ENCODE measurements at places on chromosomes 4 and X.

- no peak for DNase-seq
Measured at GRCh38 chrX:123822965-123823364, 36.9 kb upstream of the XIAP start.

DNA sequence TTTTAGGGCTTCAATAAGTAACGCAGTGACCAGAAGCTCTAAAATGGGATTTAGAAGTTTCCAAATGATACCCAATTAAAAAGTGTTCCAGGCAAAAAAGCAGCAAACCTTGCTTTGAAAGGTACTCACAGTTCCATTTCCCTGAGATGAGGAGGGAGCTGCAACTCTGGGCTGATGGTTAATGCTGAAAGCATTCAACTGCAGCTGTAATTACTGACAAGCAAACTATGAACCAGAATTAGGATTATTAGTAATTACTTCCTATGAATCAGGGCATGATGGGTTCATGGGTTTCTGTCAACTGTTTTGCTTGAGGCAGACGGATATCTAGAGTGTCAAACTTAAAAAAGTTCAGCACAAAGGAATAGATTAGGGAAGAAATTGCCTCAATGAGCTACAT lies 357.4 kb downstream of the STIM2 start:
- no peak for DNase-seq

DNA sequence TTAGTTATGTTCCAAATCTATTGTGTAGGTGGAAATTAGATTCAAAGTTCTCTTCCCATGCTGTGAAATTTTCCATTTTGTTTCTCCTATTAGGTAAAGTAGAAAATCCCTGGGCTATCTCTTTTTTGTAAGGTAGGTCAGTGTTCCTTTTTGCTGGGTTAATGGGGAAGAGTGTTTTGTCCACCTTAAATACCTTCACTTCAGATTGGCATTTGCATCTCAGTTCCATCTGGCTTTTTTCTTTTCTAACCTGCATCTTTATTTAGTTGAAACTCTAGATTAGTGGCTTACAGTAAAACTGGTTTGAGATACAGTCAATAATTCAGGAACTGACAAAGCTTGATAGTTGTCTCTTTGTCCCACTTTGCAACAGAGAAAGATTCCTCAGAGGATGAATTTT lies 1115.8 kb downstream of the PDHA2 start:
- no peak for DNase-seq

- DNase-seq, result no peak
Measured at GRCh38 chrX:9614016-9614415, 149.2 kb downstream of the TBL1X start.

DNA sequence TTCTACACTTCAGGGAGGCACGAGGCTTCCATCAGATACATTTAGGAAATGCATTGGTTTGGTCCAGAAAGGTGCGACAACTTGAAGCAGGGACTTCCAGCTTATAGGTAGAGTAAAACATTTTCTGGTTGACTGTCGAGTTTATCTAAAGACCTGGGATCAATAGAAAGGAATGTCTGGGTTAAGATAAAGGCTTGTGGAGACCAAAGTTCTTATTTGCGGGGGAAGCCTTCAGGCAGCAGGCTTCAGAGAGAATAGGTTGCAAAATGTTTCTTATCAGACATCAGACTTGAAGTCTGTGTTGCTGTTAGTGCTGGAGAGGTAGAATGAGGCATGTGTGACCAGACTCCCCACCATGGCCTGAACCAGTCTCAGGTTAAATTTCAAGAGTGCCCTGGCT lies 190.3 kb downstream of the TRIML1 start:
- DNase-seq, result no peak

- DNase-seq, result no peak
Measured at GRCh38 chrX:12401252-12401651, 263.0 kb downstream of the FRMPD4 start.

DNA sequence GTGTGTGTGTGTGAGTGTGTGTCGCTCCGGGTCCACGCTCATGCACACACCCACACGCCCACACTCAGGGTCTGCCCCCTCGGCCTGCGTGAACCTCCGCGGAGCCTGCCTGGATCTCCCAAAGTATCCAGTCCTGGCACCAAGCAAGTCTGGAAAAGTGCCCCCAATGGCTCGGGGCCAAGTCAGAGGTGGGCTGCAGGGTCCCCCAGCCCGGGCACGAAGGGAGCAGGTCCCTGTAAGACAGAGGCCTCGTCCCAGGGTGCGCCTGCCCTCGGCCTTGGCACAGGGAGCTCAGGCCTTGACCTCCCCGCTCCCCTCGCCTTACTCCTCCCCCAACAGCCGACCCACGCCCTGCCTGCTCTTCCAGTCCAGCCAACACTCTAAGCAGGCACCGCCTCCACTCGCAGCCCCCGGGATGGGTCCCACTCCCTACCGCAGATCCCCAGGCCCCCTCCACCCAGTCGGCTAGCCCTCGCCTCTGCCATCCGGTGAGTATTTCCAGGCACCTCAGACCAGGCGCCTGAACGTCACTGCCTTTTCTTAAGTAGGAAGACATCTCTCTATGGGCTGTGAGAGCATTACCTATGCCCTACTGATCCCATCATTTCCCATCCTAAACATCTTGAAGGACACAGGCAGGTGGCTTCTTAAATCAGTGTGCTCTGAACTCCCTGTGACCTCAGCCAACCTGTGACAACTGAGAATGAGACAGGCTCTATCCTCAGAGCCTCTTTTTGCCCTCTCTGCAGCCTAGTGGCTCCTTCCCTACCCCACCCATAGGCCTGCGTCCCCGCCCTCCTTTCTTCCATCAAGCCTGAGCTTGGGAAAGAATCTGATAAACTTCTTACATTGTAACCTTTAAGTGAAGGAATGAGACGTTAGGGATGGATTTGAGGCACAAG lies 704 bp downstream of the FAM114A1 start:
- DNase-seq, result no peak

Data from cortex of kidney (tissue), 1 donor.